ENCODE measurements at places on chromosomes 1 and 21. TPM values are rescaled to one million over a fixed set of nuclear protein-coding genes. Genes with fewer than 3 reads are reported as not detected.
A peak's percentile ranks its signal among the peaks of the same experiment; 100 is the strongest.

DNA sequence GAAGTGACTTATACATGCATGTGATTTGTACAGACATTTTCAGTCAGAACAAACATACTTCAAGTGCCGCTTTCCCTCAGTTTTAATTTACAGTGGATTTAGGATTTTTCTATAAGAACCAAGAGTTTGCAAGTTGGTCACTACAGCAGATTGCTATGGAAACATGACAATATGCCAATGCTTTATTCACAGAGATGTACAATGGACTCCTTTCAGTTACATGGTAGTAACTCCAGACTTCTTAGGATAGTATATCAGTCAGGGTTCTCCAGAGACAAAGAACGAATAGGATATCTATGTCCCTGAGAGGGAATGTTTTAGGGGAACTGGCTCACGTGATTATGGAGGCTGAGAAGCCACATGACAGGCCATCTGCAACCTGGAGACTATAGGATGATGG lies 27.4 kb downstream of the IFI44 start:
- no peak for DNase-seq
- peaks cover 53% of the 10 kb centered on the region for H3K27me3 ChIP-seq
- no peak overlapping the region for H3K4me3 ChIP-seq
- H3K4me1 ChIP-seq: no peaks in the 10 kb centered on the region

- no peak for DNase-seq
- H3K4me3 ChIP-seq: no peak overlapping the region
- H3K36me3 ChIP-seq: no peaks in the 10 kb centered on the region
- H3K27me3 ChIP-seq: no peaks in the 10 kb centered on the region
- no peak overlapping the region for H3K27ac ChIP-seq
Measured at GRCh38 chr1:109497449-109498160, 3.7 kb downstream of the CYB561D1 start.

DNA sequence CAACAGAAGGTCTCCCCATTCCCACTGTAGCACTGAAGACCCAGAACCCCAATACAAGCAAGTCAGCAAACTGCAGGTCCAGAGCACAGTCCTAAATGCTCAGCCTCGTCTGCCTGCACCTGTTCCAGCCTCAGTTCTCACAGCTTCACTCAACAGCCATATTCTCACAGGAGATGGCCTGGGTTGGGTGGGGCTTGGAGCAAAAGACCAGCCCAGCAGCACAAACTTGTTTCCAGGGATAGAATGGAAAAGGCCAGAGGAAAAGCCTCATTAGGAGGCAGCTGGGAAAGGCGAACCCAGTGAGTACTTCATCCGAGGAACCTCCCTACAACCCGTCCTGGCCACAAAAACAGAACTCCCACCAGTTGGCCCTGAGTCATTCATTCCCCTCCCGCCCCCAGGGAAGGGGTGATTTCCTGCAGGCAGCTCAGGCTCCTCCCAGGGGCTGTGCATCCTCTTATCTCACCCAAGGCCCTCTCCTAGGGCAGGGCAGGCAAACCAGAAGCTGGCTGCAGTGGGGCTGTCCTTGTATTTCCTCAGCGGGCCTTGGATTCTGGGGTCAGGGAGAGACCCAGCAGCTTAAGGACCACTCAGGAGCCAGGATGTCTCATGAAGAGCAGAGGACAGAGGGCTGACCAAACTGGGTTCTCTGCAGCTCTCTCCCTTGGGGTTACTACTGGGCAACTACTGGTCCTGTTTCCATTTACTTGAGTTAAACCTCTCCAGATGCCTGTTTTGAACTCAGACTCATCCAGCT lies 7.4 kb upstream of the MPL start:
- peaks cover 3% of the 10 kb centered on the region for H3K4me1 ChIP-seq
- H3K27ac ChIP-seq: no peak overlapping the region
- no peak overlapping the region for H3K4me3 ChIP-seq
- H3K36me3 ChIP-seq: peaks cover 2% of the 10 kb centered on the region
- H3K27me3 ChIP-seq: no peaks in the 10 kb centered on the region

- peak overlapping the region; percentile 52 for H3K4me3 ChIP-seq
- H3K27me3 ChIP-seq: no peaks in the 10 kb centered on the region
- H3K4me1 ChIP-seq: peaks cover 51% of the 10 kb centered on the region
- H3K36me3 ChIP-seq: no peaks in the 10 kb centered on the region
Measured at GRCh38 chr1:223711747-223712193, 569 bp upstream of the CAPN2 start.

DNA sequence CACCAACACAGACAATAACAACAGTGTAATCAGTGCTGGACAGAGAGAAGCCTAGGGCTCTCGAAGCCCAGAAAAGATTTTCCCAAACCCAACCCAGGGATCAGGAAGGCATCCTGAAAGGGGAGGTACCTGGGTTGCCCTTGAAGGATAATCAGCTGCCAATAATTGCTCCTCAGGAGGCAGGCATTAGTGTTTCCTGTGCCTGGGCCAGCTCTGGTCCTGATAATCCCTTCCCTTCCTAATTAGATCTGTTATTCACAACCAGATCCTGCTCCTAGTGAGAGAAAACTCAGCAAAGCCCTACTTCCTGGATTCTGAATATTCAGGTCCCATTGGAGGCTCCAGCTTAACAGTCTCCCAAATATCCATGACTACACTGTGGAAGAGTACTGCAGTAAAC lies 117.4 kb downstream of the DMRTA2 start:
- H3K27ac ChIP-seq: no peak overlapping the region
- no peaks in the 10 kb centered on the region for H3K4me1 ChIP-seq
- H3K27me3 ChIP-seq: no peaks in the 10 kb centered on the region
- DNase-seq: no peak

The PRAMEF1 gene
- total RNA-seq: not detected

Measured in mesothelial cell of epicardium (in vitro differentiated cells).